Fibroblast of the aortic adventitia (primary cell): ENCODE measurements at places on chromosomes 12 and 14. TPM values are rescaled to one million over a fixed set of nuclear protein-coding genes. Genes with fewer than 3 reads are reported as not detected.

Gene LIN7A
- total RNA-seq, result 6.6 and 8.9 TPM in 2 replicates

Gene GRIN2B
- total RNA-seq, result not detected in 2 replicates

Gene KRT74
- not detected in 2 replicates for total RNA-seq

Gene DLGAP5
- 0.49 and 23.8 TPM in 2 replicates for total RNA-seq

Gene RERG
- total RNA-seq, result not detected in 2 replicates

Gene EPS8
- 76.6 and 192 TPM in 2 replicates for total RNA-seq

Gene MMP17
- total RNA-seq, result 4.1 and 5.6 TPM in 2 replicates

Gene KRT83
- total RNA-seq, result not detected in 2 replicates

Gene HCAR3
- 0.41 TPM in 1 of 2 replicates, not detected in the other for total RNA-seq

Gene KRT85
- total RNA-seq, result not detected in 2 replicates

Gene GPR65
- total RNA-seq, result 0.09 TPM in 1 of 2 replicates, not detected in the other

Gene ADGRD1
- total RNA-seq, result 1.2 and 22.3 TPM in 2 replicates

Gene RFX4
- not detected in 2 replicates for total RNA-seq

Gene CCDC88C
- under 0.01 TPM in 1 of 2 replicates, not detected in the other for total RNA-seq

Gene KRT5
- not detected in 2 replicates for total RNA-seq

Gene SIX1
- 4.6 and 9.6 TPM in 2 replicates for total RNA-seq

Gene CMTM5
- total RNA-seq, result 0.49 TPM in 1 of 2 replicates, not detected in the other

Gene P2RX2
- total RNA-seq, result not detected in 2 replicates

Gene COCH
- 0.36 TPM in 1 of 2 replicates, not detected in the other for total RNA-seq

Gene PLCZ1
- 0.18 TPM in 1 of 2 replicates, not detected in the other for total RNA-seq

Gene INHBE
- total RNA-seq, result 0.16 and 0.99 TPM in 2 replicates

Gene ADSS1
- total RNA-seq, result 0.65 and 4.8 TPM in 2 replicates

Gene CLEC4C
- total RNA-seq, result not detected in 2 replicates

Gene TSPAN8
- total RNA-seq, result 7.1 and 15.5 TPM in 2 replicates

Gene SIX4
- 4.0 and 16.3 TPM in 2 replicates for total RNA-seq

Gene M6PR
- total RNA-seq, result 92.1 and 329 TPM in 2 replicates

Gene FZD10
- total RNA-seq, result not detected in 2 replicates

Gene PLD4
- total RNA-seq, result 0.09 and 0.16 TPM in 2 replicates

Gene STYK1
- total RNA-seq, result 0.27 TPM in 1 of 2 replicates, not detected in the other

Gene LTBR
- total RNA-seq, result 71.8 and 93.7 TPM in 2 replicates

Gene OTOGL
- 0.16 and 0.27 TPM in 2 replicates for total RNA-seq

Gene BTBD7
- total RNA-seq, result 38.0 and 39.6 TPM in 2 replicates

Gene CLEC4D
- not detected in 2 replicates for total RNA-seq

Gene RD3L
- not detected in 2 replicates for total RNA-seq

Gene FUT8
- 119 and 165 TPM in 2 replicates for total RNA-seq

Gene NAV3
- 83.1 and 121 TPM in 2 replicates for total RNA-seq

Gene SOAT2
- 0.09 TPM in 1 of 2 replicates, not detected in the other for total RNA-seq

Gene KLHL33
- 0.18 and 0.65 TPM in 2 replicates for total RNA-seq

Gene KRT72
- total RNA-seq, result not detected in 2 replicates

Gene CDK2
- 8.5 and 38.5 TPM in 2 replicates for total RNA-seq

Gene EFS
- 4.6 and 10.8 TPM in 2 replicates for total RNA-seq

Gene HOXC10
- total RNA-seq, result 0.25 TPM in 1 of 2 replicates, not detected in the other

Gene KSR2
- total RNA-seq, result under 0.01 TPM in 1 of 2 replicates, not detected in the other

Gene SAMD15
- total RNA-seq, result 2.0 and 3.6 TPM in 2 replicates

Gene C3AR1
- total RNA-seq, result 0.18 TPM in 1 of 2 replicates, not detected in the other

Gene MFAP5
- 220 and 259 TPM in 2 replicates for total RNA-seq

Gene TTC9
- 0.16 and 0.45 TPM in 2 replicates for total RNA-seq

Gene B4GALNT3
- total RNA-seq, result 0.09 and 0.16 TPM in 2 replicates

Gene UNG
- 27.1 and 30.8 TPM in 2 replicates for total RNA-seq

Gene DCN
- 1,482 and 2,298 TPM in 2 replicates for total RNA-seq

Gene APOF
- not detected in 2 replicates for total RNA-seq

Gene DDN
- 0.08 and 0.09 TPM in 2 replicates for total RNA-seq

Gene TAS2R42
- not detected in 2 replicates for total RNA-seq
